ENCODE measurements at places on chromosomes 7 and 10.

GRCh38 chr7:123715198-123715597, 33.6 kb downstream of the WASL start:
- DNase-seq: no peak

GRCh38 chr10:18157881-18158280, 17.7 kb downstream of the CACNB2 start:
- DNase-seq: no peak

DNA sequence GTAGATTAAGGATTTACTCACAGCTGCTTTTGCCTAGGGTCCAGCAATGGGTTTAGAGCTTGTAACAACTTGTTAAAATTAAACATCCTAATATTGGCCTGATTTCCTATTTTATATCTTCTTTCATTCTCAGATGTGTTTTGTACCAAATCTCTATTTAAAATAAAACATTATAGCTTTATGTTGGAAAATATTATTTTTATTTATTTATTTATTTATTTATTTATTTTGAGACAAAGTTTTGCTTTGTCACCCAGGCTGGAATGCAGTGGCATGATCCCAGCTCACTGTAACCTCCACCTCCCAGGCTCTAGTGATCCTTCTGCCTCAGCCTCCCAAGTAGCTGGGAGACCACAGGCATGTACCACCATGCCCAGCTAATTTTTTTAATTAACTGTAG, 17.9 kb upstream of the PDSS1 start:
- no peak for DNase-seq

- no peak for DNase-seq
These were observed 18.7 kb downstream of the SRRM3 start for GRCh38 chr7:76220185-76221057.

GRCh38 chr10:5507649-5508131, 8.3 kb upstream of the CALML5 start:
- DNase-seq: no peak

- DNase-seq: peak; percentile 92
These were observed at the start of gene NPM3 for GRCh38 chr10:101782811-101783735. NPM3 (minus strand) TSS chr10:101783446; CDS start chr10:101783390, 56 bp downstream.

DNA sequence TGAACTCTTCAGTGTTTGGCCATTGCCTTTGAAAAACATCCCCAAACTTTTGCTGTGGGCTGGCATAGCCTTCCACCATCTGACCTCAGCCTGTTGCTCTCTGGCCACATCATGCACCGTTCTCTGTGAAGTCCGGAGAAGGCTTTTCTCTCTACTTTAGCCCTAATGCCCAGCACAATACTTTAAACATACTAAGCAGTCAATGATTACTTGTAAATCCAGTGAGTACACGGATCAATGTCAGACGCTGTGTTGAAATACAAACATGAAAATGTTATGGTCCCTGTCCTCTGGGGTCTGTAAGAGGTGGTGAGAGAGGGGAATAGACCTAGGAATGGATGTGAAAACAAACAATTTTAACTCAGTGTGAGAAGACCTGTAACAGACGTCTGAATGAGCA, 297.9 kb downstream of the PLXDC2 start:
- no peak for DNase-seq

DNA sequence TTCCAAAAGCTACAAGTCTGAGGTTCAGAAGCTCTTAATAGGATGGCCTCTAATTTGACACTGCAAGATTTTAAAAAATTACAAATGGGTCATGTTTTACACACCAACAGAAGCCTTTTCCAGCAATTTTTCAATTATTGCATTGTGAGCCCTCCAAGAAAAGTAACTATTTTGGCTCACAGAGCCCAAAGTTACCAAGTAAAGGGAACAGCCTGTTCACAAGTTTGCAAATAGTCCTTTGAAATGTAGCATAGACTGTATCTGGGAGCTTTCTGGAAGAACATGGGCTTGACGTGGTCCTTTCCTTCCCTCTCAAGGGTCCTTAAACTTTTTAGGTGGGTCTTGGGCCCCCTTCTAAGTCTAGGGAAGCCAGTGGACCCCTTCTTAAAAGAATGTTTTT, 1.3 kb upstream of the GDF10 start:
- no peak for DNase-seq

- DNase-seq: no peak
These were observed 4.3 kb downstream of the RAMP3 start for GRCh38 chr7:45161842-45162241.

GRCh38 chr7:95915731-95916130, 143.4 kb downstream of the DYNC1I1 start:
- DNase-seq: no peak

DNA sequence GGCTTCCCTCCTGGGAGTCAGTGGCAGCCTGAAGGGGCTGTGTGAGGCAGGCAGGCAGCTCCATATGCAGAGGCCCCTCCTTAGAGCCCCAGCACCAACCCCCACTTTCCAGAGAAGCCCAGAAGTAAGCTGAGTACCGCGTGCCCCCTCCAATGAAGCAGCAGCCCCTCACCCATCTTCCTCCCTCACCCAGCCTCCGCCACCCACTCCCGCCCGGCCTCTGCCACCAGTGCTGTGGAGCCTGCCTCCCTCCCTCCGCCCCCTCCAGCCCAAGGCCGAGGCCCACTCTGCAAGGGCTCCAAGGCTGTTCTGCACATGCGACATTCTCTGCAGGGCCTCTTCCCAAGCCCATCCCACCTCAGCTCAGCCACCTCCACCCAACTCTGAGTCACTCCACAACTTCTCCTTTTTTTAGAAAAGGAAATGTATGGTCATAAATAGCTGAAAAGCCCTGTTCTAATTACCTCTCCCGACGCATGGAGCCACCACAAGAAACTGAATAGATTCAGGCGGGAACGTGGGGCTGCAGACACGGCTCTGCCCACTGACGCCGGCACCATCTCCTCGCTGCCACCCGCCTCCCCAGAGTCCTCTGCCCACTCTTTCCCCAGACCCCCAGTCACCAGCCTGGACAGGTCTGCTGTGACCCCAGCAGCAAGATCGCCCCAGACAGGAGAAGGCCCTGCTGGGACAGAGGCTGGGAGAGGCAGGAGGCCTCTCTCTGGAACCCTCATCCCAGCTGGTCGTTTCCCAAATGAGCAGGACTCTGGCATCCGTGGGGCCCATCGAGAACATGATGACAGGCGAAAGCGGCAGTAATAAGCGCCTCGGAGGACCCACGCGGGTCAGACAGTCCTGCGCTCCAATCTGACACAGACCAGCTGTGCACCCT, 213.9 kb downstream of the MAD1L1 start:
- DNase-seq: no peak

GRCh38 chr10:106947643-106948042, 216.9 kb downstream of the SORCS1 start:
- no peak for DNase-seq

DNA sequence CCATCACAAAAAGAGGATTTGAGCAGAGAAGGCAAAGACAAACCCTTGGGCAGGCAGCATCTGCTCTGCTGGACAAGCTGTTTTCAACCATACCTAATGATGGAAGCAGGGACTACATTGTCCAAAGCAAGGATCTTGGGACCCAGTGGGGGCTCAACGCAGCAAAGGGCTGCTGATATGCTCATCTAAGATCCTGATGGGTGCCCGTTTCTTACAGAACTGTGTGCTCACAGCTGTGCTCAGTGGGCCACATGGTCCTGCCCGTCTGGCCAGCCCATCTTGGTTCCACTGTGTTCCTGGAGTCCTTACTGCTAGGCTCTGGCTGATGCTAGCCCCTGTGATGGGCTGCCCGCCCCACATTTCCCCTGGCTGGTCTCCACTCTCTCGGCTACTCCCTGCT, 36.1 kb downstream of the GPRIN2 start:
- DNase-seq: no peak

- no peak for DNase-seq
These were observed 186.7 kb upstream of the SHH start for GRCh38 chr7:155998766-155999630.

DNA sequence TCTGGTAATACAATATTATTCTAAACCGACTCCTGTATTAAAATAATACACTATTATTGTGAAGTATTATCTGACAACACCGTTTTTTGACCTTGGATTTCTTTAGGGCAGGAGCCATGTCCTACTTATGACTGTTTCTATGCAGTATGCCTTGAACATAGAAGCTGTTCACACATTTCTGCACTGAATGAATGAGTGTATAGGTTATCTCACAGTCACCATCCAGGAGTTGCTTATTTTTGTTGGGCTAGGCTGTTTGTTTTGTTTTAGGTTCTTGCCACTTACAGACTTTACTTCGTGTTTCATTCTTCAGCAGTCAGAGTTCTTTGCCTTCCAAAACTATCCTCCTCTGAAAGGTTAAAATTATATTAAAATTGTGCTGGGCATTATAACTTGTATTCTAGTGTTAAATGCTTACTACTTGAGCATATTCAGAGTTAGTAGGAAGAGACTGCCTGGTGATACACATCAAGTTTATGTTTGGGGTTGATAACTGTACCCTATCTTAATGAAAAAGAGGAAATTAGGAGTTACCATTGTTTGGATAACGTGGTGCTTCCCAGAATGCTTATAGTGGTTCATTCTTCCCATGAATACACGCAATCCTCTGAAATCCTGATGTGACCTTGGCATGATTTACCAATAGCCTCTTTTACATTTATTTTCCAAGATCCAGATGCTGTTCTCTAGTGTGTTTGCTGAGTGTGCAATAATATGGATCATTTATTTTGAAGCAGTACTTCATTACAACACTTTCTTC, 1.7 kb downstream of the RALA start:
- peak; percentile 34 for DNase-seq

DNA sequence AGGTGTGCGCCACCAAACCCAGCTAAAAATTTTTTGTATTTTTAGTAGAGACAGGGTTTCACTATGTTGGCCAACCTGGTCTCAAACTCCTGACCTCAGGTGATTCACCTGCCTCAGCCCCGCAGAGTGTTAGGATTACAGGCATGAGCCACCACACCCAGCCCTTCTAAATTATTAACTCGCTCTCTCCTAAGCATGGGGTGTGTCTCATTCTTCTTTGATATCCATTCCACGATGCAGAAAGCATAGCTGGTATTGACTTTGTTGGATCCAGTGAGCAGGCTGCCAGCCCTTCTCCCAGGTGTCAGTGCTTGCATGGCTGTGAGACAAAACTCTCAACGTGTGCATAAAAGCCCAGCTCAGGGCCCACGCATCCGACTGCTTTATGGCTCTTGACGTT, 254.1 kb upstream of the PFKP start:
- no peak for DNase-seq

DNA sequence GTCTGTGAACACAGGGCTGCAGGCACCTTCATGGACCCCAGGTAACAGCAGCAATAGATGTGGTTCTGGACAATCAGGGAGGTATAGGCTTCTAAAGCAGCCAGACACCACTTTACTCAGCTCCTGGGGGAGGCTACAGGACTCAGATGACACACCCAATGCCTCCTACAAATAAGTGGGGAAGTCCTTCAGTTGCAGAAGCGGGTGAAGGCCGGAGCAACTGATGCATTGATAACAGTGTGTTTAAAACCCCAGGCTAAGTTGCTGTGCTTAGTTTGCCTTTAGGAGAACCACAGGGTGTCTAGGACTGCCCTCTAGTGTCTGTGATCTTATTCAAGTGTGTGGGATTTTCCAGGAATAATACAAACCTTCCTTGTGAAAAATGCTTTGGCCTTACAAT, 5.9 kb upstream of the ITGA8 start:
- DNase-seq: peak; percentile 29

GRCh38 chr10:95264227-95265051, 26.4 kb downstream of the PDLIM1 start:
- DNase-seq: no peak

DNA sequence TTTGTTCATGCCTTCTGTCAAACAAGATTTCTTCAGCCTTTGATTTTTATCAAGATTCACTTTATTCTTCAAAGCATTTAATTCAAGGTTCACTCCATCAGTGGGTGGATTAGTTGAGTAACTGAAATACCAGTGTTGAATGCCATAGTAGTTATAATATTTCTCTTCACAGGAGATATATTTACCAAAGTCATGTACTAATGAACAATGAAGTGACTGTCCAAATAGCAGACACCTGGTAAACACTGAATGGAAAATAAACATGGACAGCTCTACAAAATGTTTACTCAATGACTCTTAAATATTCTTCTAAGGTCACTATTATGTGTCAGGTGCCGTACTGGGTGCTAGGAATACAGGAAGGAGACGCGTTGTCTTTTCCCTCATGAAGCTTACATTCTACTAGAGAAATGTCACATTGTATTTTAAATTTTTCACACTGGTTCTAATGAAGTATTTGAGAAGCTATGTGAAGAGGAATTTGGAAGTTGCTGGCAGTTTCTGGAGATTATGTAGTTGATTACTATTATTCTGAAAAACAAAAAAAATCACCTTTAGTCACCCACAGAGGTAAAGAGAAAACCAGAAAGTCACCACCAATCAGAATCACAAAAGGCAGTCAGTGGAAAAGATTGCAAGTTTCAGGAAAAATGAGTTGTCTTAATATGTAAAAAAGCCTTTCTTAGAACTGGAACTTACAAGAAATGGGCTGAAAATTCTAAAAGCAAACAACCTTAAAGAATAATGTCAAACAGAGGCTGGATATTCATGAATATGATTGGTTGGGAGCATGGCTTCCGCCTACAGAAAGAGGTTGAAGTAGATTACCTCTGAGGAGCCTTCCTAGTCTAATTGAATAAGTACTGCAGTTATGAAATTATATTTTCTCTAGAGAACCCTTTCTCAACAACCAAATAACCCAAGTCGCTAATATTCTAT, 84.5 kb downstream of the RTKN2 start:
- no peak for DNase-seq

GRCh38 chr7:29300026-29300480, 105.5 kb downstream of the CHN2 start:
- no peak for DNase-seq

DNA sequence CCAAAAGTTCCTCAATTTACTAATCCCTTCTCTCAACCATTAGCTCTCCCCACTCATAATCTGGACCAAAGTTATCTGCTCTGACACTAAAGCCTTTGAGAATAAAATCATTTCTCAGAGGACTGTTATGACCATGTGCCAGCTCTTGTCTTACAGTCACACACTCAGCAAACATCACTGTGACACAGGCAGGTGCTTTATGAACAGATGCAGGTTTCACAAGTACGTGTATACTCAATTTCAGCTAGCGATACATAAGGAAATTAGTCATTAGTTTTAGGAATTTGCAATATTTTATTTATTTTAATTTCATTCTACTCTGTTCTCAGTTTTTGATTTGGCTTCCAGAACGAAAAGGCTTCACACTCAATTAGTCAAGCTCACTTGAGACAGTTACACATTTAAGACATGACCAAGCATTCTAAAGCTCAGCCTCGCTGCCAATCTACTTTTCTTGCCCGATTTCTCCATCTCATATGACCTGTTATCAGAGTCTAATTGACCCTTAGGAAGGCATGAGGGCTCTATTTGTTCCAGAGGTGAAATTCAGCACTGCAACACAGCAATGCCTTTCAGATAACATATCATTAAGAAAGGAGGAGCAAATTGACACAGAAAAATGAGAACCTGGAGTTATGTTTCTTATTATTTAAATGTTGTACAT, 76.8 kb downstream of the TFEC start:
- DNase-seq: no peak

DNA sequence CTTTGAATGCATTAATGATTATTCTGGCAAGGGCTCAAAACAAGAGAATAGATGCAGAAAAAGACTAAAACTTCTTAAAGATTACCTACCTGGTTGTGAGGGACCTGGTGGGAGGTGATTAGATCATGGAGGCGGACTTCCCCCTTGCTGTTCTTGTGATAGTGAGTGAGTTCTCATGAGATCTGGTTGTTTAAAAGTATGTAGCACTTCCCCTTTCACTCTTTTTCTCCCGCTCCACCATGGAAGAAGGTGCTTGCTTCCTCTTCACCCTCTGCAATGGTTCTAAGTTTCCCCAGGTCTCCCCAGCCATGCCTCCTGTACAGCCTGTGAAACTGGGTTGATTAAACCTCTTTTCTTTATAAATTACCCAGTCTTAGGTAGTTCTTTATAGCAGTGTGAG, 226.6 kb downstream of the ARHGAP12 start:
- DNase-seq: no peak

Measured in NAMALWA (cell line).